Stimulated activated CD8-positive, alpha-beta memory T cell treated with anti-CD3 and anti-CD28 coated beads, Interleukin-4, amount 100 ng/mL, for 48 hours (primary cell): ENCODE measurements at places on chromosomes 2 and 18.

GRCh38 chr2:158810731-158811460 is 15.8 kb downstream of the DAPL1 start:
- DNase-seq = no peak

DNA sequence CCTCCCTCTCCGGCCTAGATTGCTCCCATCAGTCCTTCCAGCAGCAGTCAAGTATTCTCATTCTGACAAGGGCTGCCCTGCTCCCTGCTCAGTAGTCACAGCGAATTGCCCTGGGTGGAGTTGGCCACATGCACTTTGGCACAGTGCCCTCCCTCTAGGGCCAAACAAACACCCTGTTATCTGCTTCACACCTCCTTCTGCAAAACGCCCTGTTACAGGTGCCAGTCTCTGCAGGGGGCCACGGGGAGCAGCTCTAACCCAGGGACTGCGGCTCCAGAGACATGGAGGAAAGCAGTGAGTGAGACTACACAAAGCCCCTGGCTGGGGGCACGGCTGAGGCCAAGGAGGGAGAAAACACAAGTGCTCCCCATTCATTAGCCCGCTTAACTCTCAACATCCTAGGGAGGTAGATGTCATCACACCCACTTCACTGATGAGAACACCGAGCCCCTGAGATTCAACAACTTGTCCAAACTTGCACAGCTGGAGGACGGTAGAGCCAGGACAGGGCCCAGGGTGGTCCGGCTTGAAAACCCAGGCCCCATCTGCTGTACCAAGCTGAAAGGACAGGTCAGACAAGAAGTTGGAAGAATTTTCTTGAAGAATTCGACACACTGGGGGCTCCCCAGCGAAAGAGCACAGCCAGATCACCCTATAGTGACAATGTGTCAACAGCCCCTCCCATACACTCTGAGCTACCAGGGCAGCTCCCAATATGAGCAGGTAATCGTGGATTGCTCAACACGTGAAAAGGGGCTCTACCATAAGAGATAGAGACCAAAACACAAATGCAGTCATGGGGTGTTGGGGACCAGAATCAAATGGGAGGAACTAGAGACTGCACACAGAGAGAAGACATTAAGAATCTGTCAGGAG is 8.7 kb upstream of the TFCP2L1 start:
- DNase-seq = no peak

GRCh38 chr2:137493261-137493660 is 471.0 kb upstream of the HNMT start:
- DNase-seq = no peak

- DNase-seq = no peak
These were observed 507.4 kb upstream of the PKDCC start for GRCh38 chr2:41540272-41540998.

- no peak for DNase-seq
These were observed 14.3 kb downstream of the LPIN2 start for GRCh38 chr18:2998644-2999043.

DNA sequence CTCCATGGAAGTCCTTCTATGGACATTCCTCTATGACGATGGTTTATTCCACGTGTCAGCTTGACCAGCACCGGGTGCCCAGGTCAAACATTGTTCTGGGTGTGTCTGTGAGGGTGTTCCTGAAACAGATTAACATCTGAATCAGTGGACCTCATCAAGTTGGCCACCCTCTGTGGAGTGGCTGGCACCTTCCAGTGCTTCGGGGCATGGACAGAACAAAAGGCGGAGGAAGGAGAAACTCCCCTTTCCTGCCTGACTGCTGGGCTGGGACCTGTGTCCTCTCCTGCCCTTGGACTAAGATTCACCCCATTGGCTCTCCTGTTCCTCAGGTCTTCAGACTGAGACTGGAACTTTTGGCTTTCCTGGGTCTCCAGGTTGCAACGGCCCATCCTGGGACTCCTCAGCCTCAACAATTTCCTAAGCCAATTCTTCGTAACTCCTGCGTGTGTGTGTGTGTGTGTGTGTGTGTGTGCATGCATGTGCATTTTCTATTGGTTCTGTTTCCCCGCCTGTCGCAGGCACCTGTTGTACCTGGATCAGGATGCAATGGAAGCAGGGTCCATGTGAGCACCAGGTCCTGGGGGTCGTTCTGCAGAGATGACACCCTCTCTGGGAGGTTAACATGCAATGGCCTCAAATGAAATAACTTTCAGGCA is 357.2 kb upstream of the SALL3 start:
- no peak for DNase-seq
